SHP77 (cell line): ENCODE measurements at places on chromosomes 3 and 15.
A peak's percentile ranks its signal among the peaks of the same experiment; 100 is the strongest.

DNA sequence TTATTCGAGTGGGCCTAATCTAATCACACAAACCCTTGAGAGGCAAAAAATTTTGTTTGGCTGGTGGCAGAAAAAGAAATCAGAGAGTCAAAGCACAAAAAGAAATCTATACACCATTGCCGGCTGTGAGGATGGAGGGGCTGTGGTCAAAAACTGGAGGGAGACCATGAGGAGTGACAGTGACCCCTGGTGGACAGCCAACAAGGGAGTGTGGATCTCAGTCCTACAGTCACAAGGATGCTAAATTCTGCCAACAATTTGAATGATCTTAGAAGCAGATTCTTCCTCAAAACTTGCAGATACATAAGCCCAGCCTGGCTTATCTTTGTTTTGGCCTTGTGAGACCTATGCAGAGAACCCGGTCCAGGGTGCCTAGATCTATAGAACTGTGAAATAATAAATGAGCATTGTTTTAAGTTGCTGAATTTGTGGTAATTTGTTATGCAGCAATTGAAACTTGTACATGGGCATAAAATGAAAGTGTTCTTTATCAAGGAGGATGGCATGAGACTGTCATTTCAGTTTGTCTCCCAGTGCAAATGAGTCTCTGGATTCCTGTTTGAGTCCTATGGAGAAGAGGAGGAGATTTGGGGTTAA lies 103.0 kb upstream of the ARHGEF26 start:
- peak; percentile 45 for DNase-seq

DNA sequence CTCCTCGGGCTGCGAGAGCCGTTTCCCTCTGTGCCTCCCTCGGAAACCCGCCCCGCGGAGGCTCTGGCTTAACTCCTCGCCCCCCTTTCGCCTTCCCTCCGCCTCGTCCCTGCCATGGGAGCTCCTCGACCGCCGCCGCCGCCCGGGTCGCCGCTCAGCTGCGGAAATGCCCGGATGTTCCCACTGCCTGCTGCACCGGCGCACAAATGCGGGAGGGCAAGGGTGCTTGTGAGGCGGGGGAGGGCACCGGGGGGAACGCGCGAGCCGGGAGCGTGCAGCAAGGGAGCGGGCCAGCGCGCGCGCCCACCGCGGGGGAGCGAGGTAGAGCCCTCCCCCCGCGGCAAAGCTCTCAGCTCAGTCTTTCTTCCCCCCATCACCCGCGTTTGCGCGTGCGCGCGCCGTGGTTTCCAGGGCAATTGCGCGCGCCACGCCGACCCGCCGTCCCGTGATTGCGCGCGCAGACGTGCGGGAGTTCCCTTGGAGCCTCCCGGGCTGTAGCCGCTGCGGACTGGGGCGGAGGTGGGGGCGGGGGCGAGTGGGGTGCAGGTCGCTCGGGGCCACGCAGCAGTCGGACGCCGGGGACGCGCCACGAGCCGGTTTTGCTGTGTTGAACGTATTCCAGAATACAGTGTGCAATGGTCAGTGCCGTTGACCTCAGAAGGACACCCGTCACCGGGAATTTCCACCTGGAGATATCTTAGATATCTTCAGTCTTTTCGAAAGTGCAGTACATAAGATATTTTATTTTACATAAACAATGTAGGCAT lies at the start of gene DMXL2:
Gene DMXL2, minus strand, starts transcription at position 168 of the 767 bp plus-strand sequence. CDS start 226 bp downstream, outside the sequence.
- DNase-seq: peak; percentile 91

DNA sequence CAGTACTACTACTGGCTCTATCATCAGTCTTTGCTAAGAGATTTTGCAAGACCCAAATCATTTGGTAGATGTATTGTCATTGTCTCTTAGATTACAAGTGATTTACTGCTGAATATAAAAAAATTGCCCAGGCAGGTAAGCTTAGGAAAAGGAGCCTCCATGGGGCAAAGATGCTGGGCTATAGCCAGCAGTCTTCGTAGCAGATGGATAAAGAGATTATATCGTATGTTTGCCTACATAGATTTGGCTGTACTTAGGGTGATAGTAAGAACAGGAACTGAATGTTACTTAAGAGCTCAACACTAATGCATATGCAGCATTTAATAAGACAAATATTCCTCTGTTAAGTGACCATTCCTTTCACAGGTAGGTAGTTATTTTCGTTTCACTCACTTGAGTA lies 48.9 kb downstream of the PTPRG start:
- no peak for DNase-seq

DNA sequence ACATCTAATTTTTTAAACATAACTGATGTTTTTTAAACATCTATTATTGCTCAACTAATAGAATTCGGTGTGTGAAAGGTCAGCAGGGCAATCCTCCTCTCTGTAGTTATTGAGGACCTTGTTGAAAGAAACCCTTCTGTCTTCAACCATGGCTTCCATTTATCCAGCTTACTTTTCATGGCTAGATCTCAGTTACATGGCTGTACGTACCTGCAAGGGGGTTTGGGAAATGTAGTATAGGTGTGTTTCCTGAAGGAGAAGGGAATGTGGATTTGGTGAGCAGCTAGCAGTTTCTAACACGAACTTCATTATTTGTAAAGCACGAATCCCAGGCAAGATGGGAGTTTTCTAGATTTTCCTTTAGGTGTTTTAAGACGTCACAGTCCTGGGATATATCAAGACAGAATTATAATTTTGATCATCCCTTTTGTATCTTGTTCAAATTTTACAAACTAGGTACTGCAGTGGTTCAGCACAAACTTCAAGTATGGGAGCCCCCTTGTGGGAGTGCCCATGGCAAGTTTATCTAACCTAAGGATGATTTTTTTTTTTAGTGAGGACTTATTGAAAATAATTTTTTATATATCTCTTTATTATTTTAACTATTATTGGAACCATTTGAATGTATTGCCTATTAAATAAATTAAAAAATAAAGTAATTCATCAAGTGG lies 41.6 kb downstream of the FBXL2 start:
- DNase-seq: no peak

DNA sequence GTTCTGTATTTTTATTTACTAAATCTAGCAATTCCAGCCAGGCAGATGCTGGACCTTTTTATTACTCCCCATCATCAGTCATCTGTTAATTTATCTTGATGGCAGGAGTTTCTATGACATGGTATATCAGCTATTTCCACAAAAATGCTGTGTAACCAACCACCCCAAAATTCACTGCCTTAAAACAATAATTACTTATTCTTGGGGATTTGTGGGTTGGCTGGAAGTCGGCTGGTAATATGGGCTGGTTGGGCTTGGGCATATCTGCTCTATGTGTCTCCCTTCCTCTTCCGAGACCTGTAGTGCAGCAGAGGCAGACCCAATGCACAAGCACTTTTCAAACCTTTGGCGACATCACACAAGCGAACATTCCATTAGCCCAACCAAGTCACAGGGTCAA lies 92.1 kb upstream of the UBE2E1 start:
- DNase-seq: no peak

GRCh38 chr3:121552379-121552778 lies 6.6 kb upstream of the POLQ start:
- DNase-seq: no peak

- DNase-seq: peak; percentile 67
These were observed 146.5 kb upstream of the ARPP21 start for GRCh38 chr3:35492841-35493240.

DNA sequence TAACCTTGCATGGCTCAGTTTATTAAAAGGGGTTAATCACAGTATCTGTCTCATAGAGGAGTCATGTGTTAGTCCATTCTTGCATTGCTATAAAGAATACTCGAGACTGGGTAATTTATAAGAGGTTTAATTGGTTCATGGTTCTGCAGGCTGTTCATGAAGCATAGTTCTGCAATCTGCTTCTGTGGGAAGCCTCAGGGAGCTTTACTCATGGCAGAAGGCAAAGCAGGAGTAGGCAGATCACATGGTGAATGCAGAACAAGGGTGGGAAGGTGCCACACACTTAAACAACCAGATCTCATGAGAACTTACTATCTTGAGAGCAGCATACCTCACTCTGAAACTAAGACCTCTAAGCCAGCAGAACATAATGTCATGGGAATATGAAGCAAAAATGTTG lies 42.2 kb upstream of the PTX3 start:
- no peak for DNase-seq

DNA sequence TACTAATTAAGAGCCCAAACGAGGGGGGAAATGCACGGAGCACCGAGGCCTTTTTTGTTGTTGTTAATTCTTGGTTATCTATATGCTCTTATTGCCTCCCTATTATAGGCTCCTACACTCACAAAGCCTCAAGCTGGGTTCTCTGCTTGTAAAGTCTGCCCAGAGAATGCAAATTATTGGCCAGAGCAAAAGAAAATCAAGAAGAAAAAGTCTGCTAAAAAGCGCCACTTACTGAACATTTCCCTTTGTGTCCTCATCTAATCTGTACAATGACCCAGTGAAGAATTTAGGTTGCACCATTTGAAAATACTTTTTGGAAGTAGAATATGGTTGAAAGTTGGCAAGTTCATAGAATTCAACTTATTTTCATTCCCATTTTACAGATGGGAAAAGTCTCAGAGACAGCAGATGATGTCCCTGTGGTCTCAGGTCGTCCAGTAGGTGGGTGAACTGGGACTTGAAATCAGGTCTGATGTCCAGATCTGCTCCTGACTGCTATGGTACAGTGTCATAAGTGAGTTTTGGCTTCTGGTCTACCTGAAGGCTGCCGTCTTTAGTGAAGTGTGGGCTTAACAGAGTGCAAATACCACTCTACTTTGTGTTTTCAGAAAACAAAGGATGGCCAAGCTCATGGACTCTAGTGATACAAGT lies 1.1 kb upstream of the TNFAIP8L3 start:
- no peak for DNase-seq

GRCh38 chr3:181461381-181461780 lies 250.3 kb upstream of the SOX2 start:
- DNase-seq: no peak

GRCh38 chr3:157195965-157196364 lies 36.0 kb upstream of the CCNL1 start:
- no peak for DNase-seq
